ENCODE measurements at places on chromosomes 12 and 14.

GRCh38 chr14:102474934-102475333, 34.6 kb downstream of the ANKRD9 start:
- DNase-seq, result no peak

DNA sequence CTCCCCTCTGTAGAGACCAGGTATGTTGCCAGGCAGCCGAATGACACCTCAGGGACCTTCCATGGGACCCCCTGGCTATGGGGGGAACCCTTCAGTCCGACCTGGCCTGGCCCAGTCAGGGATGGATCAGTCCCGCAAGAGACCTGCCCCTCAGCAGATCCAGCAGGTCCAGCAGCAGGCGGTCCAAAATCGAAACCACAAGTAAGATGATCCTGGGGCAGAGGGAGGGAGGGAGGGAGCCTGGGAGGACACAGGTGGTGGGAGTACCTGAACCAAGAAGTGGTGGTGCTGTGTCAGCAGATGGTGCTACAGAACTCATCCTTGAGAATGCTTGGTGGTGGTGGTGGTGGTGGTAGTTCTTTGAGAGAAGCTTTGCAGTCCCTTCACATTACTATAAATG, 1.0 kb downstream of the SMARCD1 start:
- DNase-seq, result no peak

- no peak for DNase-seq
Measured at GRCh38 chr12:115521771-115522409, 755.6 kb downstream of the MED13L start.

DNA sequence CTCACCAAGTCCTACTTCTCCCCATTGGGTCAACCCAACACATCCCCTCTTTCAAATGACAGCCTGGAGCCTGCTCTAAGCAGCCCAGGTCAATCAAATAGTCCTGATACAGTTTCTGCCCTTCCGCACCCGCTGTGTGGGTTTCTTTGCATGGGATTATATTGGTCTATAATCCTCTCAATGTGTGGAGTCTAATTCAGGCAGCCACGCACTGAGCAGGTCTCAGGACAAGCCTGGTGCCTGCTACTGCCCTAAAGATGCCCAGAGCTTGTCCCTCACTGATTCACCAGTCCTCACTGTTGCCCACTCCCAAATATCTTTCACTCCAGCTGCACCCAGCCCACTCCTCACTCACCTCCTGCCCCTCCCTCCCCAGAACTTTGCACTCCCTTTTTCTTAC, 16.4 kb downstream of the ACTN1 start:
- DNase-seq, result no peak

DNA sequence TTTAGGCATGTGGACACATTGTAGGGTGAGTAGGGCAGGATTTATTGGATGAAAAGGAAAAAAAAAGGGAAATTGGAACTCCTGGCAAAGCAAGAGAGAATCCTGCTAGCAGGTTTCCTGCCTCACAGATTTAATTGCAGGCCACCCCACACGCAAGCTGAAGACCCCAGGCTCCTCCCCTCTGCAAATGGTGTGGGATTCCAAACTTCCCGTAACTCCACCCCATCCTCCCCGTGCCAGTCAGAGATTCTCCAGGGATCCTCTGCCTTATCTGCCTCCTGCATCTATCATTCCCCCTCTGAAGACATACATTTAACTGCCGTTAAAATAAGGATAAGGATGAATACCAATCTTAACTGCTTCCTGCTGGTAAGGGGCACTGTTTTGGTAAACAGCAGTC, 249.8 kb upstream of the GARIN2 start:
- no peak for DNase-seq

GRCh38 chr14:55133416-55133815, 4.4 kb downstream of the LGALS3 start:
- DNase-seq, result no peak

- DNase-seq, result no peak
Measured at GRCh38 chr12:57477710-57478681, 1.7 kb downstream of the ARHGAP9 start.

DNA sequence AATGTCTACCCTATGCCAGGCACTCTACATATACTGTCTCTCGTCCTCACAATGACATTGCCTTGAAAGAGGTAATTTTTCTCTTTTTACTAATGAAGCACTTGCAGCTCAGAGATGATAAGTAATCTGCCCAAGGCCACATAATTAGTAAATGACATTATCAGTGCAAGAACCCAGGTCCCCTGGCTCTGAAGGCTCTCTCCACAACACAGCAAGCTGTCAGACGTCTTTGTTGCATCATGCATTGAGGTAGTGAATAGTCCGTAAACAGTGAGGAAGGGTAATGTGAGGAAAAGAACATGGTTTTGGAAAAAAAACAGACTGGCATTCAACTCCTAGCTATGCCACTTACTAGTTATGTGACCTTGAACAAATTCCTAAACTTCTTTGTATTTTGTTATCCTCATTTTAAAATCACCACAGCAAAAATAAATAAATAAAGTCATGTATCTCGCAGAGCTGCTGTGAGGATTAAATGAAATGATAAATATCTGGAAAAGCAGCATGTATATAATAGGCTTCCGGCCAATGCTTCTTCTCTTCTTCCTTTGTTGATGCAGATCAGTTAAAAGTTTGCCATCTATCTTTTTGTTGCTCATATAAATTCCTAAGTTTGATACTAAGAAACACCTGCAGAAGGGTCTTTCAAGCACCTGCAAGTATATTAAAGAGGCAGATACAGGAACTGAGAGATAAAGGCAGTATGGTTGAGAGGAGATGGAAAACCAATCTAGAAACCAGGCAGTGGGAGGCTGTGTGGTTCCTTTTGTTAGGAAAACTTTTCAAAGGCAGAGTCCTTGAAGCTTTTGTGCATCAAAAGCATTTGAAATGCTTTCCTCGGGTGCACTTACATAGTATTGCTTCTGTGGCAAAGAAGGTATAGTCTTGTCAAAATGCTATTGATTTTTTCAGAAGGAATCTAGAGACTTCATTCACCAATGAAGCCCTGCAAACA, 82.8 kb downstream of the BTG1 start:
- no peak for DNase-seq

DNA sequence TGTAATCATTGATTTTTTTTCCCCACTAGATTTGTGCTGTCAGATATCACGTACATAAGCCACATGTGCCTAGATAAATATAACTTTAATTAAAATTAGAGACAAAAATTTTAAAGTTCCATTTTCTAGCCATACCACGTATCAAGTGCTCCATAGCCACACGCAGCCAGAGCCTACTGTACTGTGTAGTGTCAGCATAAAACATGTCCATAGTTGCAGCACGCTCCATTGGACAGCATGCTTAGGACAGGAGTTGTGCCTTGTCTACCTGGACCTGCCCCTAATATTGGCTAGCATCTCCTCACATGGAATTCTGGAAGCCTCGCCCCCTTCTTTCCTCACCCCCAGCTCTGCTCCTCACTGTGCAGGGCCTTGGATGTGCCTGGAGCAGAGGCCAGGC, 116.5 kb downstream of the SRGAP1 start:
- no peak for DNase-seq

DNA sequence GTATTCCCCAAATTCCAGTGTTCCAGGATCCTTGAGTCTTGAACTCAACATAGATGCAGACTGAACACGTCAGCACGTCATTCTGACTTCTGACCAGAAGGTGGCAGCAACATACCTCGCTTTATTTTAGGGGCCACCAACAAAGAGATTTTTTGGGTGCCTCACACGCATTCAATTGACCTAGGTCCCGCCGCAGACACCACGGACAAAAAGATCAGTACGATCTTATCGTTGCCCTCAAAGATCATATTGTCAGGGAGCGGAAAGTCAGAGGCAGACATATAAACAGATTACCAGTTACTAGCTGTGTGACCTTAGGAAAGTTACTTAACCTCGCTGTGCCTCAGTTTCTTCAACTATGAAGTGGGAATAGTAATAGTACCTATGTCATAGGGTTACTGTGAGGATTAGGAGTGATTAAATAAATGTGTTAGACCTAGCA, 6.5 kb upstream of the PRPH start:
- peak; percentile 5 for DNase-seq

GRCh38 chr12:46446645-46447044, 74.1 kb upstream of the SLC38A2 start:
- DNase-seq, result no peak

DNA sequence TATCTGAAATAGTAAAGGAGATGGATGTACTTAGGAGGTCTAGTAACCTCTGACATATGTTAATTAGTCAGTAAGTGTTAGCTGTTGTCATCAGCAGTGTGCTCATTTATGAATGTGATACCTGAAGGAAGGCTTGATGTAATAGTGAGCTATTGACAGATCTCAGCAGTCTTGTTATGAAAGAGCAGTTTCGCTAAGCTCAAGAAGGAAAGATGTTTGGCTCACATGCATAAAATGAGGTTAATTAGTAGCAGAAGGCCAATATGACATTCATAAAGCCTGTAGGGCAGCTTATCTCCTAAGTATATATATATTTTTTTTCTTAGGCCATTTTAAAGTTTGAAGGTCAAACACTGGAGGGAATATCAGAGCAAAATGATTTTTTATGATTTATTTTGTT, 2.8 kb downstream of the FAM234B start:
- no peak for DNase-seq

DNA sequence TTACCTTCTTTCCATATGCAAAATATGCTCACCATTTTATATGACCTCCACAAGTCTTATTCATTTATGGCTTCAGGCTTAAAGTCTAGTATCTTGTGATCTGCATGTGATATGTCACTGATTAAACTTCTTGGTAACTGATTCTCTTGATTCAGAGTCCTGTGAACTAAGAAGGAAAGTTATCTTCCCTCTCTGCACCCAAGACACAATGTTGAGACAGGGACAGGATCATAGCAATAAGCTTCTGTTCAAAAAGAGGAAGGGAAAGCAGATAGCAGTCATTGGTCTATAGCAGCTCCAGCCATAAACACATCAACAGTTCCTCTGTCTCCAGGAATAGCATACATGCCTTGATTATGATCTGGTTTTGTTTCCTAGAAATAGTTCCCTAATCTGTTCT, 103.1 kb downstream of the UNC79 start:
- no peak for DNase-seq

DNA sequence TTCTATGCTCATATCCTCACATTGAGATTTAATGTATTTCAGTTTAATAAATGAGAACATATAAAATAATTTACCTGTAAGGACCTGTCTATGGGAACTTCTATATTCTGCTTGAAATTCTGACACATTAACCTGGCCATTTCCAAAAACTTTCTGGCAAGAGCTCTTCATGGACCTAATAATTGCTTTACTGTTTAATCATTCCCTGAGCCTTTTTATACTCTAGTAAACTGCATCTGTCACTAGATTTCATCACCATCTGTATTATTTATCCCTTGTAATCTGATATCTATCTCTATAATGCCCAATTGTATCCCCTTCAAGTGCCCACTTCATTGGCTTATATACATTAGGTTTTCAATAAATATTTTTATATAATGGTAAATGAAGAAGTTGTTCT, 327.7 kb downstream of the RAD51B start:
- DNase-seq, result no peak
